Cardiac muscle cell (in vitro differentiated cells and primary cell): ENCODE measurements at places on chromosomes 7 and 10. TPM values are rescaled to one million over a fixed set of nuclear protein-coding genes. Genes with fewer than 3 reads are reported as not detected.

MMP21 gene
- total RNA-seq: 0.32 TPM in 1 of 2 replicates, not detected in the other

HOXA13 gene
- total RNA-seq: not detected in 2 replicates

PLXDC2 gene
- 10.5 and 22.6 TPM in 2 replicates for total RNA-seq

C10orf105 gene
- total RNA-seq: 0.03 TPM in 1 of 2 replicates, not detected in the other

PPP1R17 gene
- 0.11 TPM in 1 of 2 replicates, not detected in the other for total RNA-seq
